ENCODE measurements at places on chromosomes 5 and 9. TPM values are rescaled to one million over a fixed set of nuclear protein-coding genes. Genes with fewer than 3 reads are reported as not detected.

The TRAPPC13 gene
- polyA plus RNA-seq = 6.4 TPM

The SPAG8 gene
- polyA plus RNA-seq = 0.80 TPM

The TAF11L8 gene
- not detected for polyA plus RNA-seq

The EQTN gene
- not detected for polyA plus RNA-seq

The EPB41L4A gene
- polyA plus RNA-seq = 2.9 TPM

All from adipose tissue (tissue), 3 donors.